ENCODE measurements at places on chromosomes 11 and 22.

DNA sequence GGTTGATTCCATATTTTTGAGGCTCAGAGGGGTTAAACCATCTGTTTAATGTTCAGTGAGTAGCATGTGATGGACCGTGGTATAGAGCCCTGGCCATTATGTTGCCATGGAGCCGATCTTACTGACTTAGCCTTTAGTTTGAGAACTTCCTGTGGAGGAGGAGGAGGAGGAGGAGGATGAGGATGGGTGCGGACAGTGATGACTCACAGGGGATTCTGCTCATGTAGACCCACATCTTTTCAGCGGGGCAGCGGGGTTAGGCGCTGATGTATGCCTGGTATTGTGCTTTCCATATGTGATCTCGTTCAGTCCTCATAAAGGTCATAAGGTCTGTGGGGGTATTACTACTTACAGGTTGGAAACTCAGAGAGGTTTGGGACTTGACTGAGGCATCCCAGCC is 13.9 kb downstream of the STX3 start:
- DNase-seq: no peak

DNA sequence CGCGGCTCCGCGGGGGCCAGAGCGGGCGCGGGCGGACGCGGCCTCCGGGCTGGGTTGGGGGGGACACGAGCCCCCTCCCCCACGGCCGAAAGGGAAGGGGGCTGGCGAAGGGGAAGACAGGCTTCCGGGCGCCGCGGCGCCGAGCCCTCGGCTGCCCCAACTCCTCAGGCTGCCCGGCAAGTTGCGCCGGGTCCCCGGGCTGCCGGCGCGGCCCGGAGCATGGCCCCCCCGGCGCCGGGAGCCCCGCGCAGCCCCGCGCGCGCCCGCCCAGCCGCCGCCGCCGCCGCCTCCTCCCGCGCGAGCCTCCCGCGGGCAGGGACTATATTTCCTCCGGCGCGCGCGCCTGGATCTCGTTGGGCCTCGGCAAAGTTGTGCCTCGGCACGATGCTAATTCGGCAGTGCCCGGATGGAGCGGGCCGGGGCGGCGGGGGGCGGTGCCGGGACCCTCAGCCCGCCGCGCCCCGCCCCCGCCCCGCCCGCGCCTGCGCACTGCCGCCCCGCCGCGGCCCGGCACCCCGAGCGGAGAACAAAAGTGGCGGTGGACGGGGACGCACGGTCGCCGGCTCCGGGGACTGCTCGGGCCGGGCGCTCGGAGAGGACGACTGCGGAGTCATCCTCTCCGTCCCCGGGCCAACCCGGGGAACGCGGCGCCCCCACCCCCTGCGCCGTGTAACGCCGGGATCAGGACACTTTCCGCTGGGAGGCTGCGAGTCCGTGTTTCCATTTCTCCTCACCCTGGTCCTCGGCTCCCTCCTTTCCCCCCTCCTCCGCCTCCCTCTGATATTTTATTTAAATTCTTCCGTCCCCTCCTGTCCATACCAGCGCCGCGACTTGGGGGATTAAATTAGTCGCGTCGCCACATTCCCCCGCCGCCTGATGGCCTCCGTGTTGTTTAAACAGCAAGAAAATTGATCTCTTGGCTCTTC is at the start of gene PHF21B:
PHF21B (minus strand) TSS at position 400 of the 926 bp plus-strand sequence. CDS start 456 bp downstream, outside the sequence.
- peak; percentile 64 for DNase-seq

GRCh38 chr22:25134451-25134850 is 65.2 kb upstream of the CRYBB3 start:
- no peak for DNase-seq

DNA sequence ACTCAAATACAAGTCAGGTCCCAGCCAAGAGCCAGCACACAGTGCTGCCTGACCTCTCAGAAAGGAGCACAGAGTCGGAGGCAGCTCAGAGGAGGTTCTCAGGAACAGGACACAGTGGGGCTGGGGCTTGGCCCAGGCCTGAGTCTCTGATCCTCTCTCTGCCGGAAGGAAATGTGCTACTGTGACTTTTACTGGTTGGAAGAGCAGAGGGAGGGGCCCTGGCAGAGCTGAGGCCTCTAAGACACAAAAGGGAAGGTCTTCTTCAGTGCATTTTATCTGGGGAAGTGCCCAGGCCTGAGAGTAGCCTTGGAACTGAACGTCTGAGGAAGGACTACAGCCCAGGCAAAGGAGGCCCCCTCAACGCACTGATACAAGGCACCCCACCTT is 16.2 kb upstream of the CASTOR1 start:
- DNase-seq: no peak

GRCh38 chr11:10328314-10329098 is 23.6 kb downstream of the ADM start:
- DNase-seq: no peak
